Activated T-cell treated with anti-CD3 and anti-CD28 coated beads, Interleukin-2, amount 50 U/mL, for 72 hours (primary cell): ENCODE measurements at places on chromosomes 12 and 14. TPM values are rescaled to one million over a fixed set of nuclear protein-coding genes. Genes with fewer than 3 reads are reported as not detected.

DNA sequence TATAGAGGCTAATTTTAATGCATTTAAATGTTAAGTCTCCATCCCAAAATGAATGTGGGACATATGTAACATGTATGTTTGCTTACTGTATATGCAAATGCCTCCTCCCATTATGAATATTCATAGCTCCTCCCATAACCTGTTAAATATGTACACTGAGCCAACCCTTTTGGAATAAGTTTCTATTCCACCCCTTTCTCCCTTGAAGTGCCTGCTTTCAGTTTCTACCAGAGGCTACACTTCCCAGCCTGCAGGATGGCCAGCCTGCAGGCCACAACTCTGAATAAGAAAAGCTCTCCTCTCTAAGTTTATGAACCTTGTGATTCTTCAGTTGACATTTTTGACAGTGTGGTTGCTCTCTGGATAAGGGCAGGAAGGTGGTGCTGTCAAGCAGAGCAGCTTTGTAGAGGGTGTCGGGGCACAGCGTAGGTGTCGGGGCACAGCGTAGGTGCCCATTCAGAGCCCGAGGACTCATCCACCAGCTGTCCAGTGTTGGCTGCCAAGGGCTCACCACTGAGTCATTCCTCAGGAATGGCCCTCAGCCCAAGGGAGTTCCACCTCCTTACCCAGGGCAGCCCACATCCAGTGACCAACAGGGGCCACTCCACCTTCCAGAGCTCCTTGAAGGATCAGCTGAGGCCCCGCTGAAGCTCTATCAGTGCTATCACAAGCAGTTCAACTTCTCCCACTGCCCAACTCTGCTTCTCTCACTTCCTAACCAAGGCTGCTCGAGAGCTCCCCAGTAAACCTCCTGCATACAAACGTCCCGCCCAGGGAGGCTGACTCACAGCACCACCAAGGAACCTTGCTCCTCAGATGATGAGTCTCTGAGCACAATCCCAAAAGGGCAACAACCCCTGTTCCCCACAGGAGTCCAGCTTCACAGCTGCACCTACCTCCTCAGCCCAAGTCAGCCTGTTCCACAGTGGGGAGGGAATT is 31.4 kb downstream of the VWF start:
- no peaks in the 10 kb centered on the region for H3K36me3 ChIP-seq
- DNase-seq, result no peak
- peaks cover 8% of the 10 kb centered on the region for H3K27me3 ChIP-seq
- H3K27ac ChIP-seq, result peak overlapping the region; percentile 3
- peaks cover 16% of the 10 kb centered on the region for H3K4me1 ChIP-seq
- no peak overlapping the region for H3K4me3 ChIP-seq

DNA sequence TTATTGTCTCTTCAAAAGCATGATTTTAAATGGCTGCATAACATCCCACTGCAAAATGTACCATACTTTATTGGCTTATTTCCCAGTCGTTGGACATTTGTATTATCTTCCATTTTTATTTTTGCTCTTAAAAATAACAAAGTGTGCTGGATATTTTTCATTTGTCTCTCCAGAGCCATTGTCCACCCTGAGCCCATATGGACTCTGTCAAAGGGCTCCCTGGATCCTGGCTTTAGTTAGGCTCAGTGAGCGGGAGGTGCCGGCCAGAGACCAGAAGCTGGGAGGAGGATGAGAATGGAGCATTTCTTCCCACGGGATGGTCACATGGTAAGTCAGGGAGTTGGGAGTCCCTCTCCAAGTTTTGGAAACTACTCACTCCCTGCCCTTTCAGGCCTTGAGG is 296.9 kb downstream of the NUAK1 start:
- no peaks in the 10 kb centered on the region for H3K36me3 ChIP-seq
- no peak for DNase-seq
- H3K4me3 ChIP-seq, result no peak overlapping the region
- no peaks in the 10 kb centered on the region for H3K27me3 ChIP-seq
- no peak overlapping the region for H3K27ac ChIP-seq

DNA sequence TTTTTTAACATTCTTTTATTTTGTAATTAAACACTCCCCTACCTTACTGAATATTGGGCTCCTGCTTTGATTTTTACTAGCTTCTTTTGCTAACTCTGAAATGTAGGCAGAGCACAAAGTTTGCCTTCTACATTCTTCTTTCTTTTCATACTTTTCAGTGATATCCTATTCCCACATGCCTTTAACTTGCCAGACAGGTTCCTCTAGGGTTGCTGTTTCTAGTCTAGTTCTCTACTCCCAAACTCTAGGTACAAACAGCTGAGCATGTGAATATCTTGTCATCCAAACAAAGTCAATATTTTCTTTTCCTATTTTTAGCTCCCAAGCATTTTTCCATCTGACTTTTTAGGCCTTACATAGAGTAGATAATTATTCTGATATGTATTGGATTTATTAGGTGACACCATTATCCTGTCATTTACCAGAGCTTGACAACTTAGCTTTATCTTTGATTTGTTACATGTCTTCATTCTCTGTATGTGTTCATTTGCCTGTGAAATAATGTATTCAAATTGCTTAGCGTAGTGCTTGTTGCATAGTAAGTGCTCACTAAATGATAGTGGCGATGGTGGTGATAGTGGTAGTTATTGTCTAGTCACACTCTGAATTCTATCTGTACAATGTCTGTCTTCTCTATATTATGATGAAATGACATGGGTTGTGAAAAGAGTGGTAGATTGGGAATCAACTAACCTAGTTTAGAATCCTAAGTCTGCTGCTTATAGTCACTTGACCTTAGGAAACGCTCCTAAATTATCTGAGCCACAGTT is 73.6 kb upstream of the DNM1L start:
- H3K36me3 ChIP-seq, result no peaks in the 10 kb centered on the region
- no peak overlapping the region for H3K4me3 ChIP-seq
- H3K27ac ChIP-seq, result peak overlapping the region; percentile 40
- H3K27me3 ChIP-seq, result peaks cover 8% of the 10 kb centered on the region
- peaks cover 22% of the 10 kb centered on the region for H3K4me1 ChIP-seq

STAC3 gene
- 4.2 TPM for total RNA-seq

SERPINA6 gene
- total RNA-seq, result not detected

- H3K36me3 ChIP-seq, result no peaks in the 10 kb centered on the region
- H3K4me3 ChIP-seq, result no peak overlapping the region
- no peak overlapping the region for H3K27ac ChIP-seq
These were observed 88.3 kb downstream of the LRP6 start for GRCh38 chr12:12178559-12178958.

DNA sequence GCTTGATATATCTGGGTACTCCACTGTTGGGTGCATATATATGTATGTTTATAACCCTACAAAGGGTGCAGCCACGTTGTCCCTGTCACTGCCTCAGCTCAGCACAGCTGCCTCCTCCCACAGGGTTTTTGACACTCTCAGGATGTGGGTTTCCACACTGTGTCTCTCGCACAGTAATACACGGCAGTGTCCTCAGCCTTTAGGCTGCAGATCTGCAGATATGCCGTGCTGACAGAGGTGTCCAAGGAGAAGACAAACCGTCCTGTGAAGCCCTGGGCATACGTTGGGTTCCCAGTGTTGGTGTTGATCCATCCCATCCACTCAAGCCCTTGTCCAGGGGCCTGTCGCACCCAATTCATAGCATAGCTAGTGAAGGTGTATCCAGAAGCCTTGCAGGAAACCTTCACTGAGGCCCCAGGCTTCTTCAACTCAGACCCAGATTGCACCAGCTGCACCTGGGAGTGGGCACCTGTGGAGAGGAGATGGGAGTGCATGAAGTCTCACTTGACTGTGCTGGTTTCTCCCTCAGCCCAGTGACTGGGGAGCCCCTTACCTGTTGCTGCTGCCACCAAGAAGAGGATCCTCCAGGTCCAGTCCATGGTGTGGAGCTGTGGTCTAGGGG is 498.7 kb downstream of the TMEM121 start:
- H3K4me1 ChIP-seq, result peaks cover 69% of the 10 kb centered on the region
- H3K27me3 ChIP-seq, result no peaks in the 10 kb centered on the region
- no peak for DNase-seq
- peaks cover 6% of the 10 kb centered on the region for H3K36me3 ChIP-seq
- peak overlapping the region; percentile 40 for H3K27ac ChIP-seq

FBXO34 gene
- 29.9 TPM for total RNA-seq

DNA sequence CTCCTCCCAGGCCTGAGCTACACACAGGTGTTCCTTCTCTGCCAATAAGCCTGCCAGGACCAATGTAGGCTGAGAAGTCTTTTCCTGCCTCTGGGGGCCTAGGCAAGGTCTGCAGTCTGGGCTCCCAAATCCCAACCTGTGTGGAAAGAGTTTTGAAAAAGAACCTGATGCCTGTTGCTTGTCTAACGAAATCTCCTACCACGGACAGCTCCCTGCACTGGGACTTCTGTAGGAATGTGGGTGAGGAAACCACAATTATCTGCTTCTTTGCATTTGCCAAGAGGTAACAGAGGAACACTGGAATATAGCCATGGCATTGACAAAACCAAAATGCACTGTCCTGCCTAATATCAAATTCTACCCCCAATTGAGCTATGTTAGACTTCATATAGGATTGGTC is 877.0 kb upstream of the TMEM132C start:
- DNase-seq, result no peak
- peaks cover 3% of the 10 kb centered on the region for H3K27me3 ChIP-seq
- no peak overlapping the region for H3K4me3 ChIP-seq
- H3K27ac ChIP-seq, result no peak overlapping the region
- H3K36me3 ChIP-seq, result no peaks in the 10 kb centered on the region

KRT79 gene
- total RNA-seq, result 0.19 TPM

KCNH5 gene
- not detected for total RNA-seq

GRCh38 chr12:19957308-19958125 is 410.8 kb upstream of the PDE3A start:
- no peaks in the 10 kb centered on the region for H3K4me1 ChIP-seq
- no peak overlapping the region for H3K27ac ChIP-seq
- DNase-seq, result no peak
- H3K4me3 ChIP-seq, result no peak overlapping the region
- no peaks in the 10 kb centered on the region for H3K27me3 ChIP-seq

ST8SIA1 gene
- total RNA-seq, result 8.7 TPM

KRT73 gene
- 0.36 TPM for total RNA-seq

ZNF891 gene
- total RNA-seq, result 2.2 TPM

ANO4 gene
- not detected for total RNA-seq

- no peaks in the 10 kb centered on the region for H3K4me1 ChIP-seq
- H3K27ac ChIP-seq, result no peak overlapping the region
- H3K27me3 ChIP-seq, result peaks cover 23% of the 10 kb centered on the region
- no peak for DNase-seq
These were observed 27.3 kb downstream of the DLK1 start for GRCh38 chr14:100754020-100754419.

CCDC92 gene
- total RNA-seq, result 31.0 TPM

DNA sequence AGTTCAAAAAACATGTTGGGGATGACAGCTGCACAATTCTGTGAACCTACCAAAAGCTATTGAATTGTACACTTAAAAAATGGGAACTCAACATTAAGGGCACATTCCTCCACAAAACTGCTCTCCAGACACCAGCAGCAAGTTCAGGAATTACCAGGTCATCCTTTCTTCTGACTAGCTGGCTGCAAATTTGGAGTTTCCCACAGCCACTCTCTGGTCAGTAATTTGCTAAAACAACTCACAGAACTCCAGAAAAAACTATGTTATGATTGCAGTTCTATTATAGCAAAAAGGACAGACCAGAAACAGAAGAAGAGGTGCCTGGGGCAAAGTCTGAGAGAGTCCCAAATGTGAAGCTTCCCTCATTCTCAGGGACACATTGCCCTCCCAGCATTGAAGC is 20.1 kb upstream of the PLEKHD1 start:
- no peak for DNase-seq
- H3K27me3 ChIP-seq, result no peaks in the 10 kb centered on the region
- H3K36me3 ChIP-seq, result no peaks in the 10 kb centered on the region
- no peak overlapping the region for H3K27ac ChIP-seq

DNA sequence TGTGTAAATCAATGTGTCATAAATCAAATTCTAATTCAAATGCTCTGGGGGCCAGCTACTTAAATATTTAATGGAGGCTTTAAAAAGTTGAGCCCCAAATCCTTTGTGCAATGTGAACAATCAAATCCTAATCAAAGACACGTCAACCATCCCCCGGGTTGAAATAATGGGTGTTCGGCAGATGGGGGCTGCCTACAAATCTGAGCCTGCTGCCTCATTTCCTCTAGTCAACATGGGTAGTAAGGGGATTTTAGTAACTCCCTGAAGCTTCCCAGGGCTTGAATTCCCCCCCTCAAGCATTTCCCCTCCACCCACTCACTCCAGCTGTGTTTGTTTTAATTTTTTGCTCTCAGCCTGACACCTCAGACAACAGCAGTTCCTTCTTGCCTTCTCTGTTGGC is 37.8 kb downstream of the SRRM4 start:
- no peak overlapping the region for H3K27ac ChIP-seq
- no peaks in the 10 kb centered on the region for H3K4me1 ChIP-seq
- H3K4me3 ChIP-seq, result no peak overlapping the region
- no peaks in the 10 kb centered on the region for H3K27me3 ChIP-seq
